Fibroblast of villous mesenchyme (primary cell): ENCODE measurements at places on chromosomes 13 and 19. TPM values are rescaled to one million over a fixed set of nuclear protein-coding genes. Genes with fewer than 3 reads are reported as not detected.

- DNase-seq: no peak
Observed at GRCh38 chr19:32798201-32798600, 71.4 kb downstream of the SLC7A9 start.

GRCh38 chr13:50518131-50518530, 325.4 kb downstream of the DLEU7 start:
- DNase-seq: no peak

- peak; percentile 28 for DNase-seq
Observed at GRCh38 chr19:40689339-40690049, 957 bp downstream of the NUMBL start.

GRCh38 chr19:42080764-42081375, 4.9 kb downstream of the ZNF574 start:
- DNase-seq: no peak

DNA sequence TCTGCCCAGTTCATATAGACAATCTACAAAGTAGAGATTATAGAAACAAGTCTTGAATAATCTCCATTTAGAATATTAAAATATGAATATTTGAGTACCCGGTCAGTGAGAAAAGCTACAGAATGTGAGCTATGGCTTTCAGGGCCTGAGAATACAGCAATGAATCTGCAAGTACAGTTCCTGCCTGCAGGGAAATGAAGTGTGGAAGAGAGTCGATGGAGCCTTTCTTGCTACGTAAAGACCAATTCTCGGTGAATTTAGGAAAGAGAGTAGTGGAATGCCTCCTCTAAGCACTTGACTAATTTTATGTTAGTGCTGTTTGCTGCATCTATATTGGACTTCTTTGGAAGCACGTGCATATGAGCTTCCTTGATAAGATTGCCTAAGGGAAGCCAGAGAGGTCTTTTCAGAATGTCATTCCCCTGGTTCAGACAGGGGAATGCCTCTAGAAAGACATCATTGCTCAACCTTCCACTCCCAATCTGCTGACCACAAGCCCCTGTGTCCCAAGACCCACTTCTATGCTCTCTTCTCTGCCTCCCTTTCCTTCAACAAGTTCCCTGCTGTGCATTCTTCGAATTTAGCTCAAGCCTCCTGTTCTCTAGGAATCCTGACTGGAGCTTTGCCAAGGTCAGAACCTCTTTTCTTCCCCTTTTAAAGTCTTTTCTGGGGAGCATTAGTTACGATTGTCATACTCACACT, 41.9 kb downstream of the GPC6 start:
- peak; percentile 16 for DNase-seq

The C19orf73 gene
- total RNA-seq: 0.32 TPM in 1 of 2 replicates, not detected in the other

The SIAH3 gene
- under 0.01 TPM in 1 of 2 replicates, not detected in the other for total RNA-seq

The OR7G1 gene
- total RNA-seq: not detected in 2 replicates

The ARGLU1 gene
- total RNA-seq: 44.1 and 51.0 TPM in 2 replicates
